ENCODE measurements at places on chromosomes 7 and 10. TPM values are rescaled to one million over a fixed set of nuclear protein-coding genes. Genes with fewer than 3 reads are reported as not detected.

Gene CLIP2
- 52.9 TPM for total RNA-seq

Gene FAM241B
- 0.37 TPM for total RNA-seq

- no peak for DNase-seq
Observed at GRCh38 chr10:88256886-88257285, 326.2 kb downstream of the RNLS start.

- DNase-seq = no peak
Observed at GRCh38 chr7:3245721-3246120, 55.3 kb upstream of the SDK1 start.

- no peak for DNase-seq
Observed at GRCh38 chr7:118281196-118281595, 56.7 kb downstream of the ANKRD7 start.

- peak; percentile 9 for DNase-seq
Observed at GRCh38 chr7:73451780-73452398, 18.3 kb downstream of the FZD9 start.

DNA sequence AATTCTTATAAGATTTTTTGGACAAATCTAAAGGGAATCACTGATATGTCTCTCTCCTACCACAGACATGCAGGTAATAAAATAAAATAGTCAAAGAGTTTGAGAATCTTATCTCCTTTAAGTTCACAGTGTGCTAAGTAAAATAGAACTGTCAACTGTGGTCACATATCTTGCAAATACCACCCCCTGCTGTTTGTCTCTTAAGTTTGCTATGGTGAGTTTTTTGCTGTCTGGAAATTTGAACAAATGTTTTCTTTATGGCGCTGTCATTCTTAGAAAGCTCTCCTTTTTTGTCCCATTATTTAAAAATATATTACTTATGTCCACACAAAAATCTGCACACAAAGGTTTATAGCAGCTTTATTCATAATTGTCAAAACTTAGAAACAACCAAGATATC is 19.6 kb downstream of the GIMAP5 start:
- no peak for DNase-seq

DNA sequence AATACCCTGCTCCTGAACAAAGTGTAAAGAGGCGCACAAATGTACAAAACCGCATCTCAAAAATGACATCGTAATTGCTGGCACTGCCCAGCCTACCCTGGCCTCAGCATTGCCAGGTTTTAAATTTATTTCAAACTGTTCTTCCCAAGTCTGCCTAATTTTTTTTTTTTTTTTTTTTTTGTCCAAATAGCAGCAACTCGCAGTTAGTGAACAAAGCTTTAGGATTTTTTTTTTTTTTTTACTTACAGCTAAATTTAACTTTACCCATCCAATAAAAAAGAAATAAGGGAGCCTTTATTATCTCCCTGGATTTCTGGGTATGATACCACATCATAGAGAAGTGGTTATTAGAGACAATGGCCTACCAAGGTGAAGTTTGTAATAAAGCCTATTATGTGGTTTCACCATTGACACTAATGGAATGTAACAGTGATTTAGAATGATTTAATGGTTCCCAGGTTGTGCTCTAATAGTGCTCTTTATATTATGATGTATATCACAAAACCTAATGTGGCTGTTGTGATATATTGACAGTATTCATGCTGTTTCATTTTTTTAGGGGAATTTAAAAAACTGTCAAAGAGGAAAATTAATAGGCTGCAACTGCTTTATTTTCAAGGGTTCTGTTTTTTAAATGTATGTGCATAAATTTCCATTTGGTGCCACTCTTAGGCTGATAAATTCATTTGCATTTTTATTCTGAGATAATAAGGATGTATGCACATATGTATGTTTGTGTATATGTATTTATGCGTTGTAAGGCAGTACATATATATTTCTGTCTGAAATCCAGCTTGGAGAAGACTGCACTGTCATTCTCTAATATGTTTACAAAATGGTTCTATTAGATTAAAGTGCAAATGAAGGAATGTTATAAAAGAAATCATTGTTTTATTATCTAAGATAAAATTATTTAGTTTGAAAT is 309.0 kb downstream of the TFEC start:
- DNase-seq = no peak

GRCh38 chr10:47060356-47060755 is 149.1 kb downstream of the PTPN20 start:
- DNase-seq = no peak

DNA sequence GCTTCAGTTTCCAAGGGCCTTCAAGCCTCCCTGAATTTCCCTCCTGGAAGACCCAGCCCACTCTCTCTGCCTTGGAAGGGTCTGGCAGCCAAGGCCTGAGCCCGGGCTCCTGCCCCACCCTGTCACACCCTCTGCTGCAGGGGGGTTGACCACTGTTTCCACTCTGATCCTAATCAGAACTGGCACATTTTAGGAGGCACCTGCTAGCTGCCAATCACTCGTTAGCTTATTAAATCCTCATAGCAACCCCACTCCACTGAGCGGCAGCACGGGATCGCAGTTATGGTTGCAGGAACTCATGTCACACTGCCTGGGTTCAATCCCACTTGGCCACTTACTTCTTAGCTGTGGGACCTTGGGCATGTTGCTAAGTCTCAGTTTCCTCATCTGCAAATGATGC is 12.9 kb downstream of the HSPB1 start:
- no peak for DNase-seq

- DNase-seq = no peak
Observed at GRCh38 chr10:17765602-17766001, 13.6 kb downstream of the TMEM236 start.

DNA sequence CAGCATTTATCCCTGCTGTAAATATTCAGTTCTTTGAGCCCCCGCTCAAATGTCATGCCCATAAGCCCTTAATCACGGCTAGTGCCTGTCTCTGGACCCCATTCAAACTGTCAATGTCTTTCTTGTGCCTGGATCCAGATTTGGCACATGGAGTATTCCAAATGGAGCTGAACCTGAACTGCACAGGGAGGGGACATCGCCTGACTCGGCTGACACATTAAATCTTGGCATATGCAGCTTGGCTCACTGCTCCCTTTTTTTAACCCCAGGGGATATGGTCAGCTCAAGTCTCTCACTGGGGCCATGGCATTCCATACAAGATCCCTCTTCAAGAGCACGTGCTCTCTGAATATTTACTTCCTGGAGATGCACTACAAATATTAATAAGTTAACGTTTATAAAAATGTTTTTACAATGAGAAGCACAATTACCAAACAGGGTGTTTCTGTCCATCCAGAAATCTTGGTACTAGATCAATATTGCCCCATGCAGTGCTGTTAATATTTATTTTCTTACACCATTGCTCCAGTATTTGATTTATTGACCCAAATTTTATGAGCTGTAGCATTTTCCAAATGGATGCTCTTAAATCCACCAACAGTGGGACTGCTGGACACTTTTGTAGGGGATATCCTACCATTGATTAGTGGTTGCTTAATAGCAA is 57.4 kb downstream of the FGFR2 start:
- no peak for DNase-seq

DNA sequence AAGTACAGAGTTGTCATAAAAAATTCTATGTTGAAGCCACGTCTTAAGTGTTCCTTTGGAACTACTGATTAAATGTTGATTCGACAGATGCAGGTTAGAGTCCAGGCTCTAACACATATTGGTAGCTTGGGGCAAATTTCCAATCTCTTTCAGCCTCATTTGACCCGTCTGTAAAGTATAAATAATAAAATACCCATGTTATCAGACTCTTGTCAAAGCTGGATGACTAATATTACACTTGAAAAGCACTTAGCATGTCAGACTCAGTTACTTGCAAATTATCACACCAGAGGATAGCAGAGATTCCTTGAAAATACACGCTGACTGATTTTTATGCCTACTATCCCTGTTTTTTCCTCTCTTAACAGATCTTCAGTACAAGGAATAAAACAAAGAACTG is 18.1 kb upstream of the MACC1 start:
- DNase-seq = no peak

DNA sequence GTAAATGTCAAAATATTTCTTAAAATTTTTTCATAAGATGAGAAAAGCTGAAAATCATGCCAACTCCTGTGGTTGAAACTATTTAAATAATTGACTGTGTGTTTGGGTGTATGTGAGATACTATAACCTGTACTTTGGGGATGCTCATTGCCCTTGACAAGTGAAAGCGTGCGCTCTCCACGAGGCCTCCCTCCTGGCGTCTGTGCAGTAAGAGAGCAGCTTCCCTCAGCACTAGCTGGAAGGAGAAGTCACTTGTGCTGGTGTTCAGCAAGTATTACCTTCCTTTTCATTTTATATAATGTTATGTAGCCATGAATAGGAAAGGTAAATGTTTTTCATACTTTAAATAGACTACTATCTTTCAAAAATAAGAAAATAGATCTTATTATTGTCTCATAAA is 118.9 kb downstream of the ZEB1 start:
- no peak for DNase-seq

DNA sequence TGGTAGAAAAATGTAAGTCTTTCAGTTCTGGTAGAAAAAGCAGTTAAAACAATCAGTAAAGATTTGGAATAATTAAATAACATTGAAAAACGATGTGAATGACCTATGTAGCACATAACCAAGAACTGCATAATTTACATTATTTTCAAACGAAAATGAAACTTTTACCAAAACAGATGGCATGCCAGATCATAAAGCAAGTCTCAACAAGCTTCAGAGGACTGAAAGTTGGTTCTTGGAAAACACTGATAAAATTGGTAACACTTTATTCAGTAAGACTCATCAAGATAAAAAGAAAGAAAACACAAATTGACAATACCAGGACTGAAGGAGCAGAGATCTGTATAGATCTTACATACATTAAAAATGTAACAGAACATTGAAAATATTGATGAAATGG is 92.8 kb downstream of the VIPR2 start:
- no peak for DNase-seq

- peak; percentile 16 for DNase-seq
Observed at GRCh38 chr7:156475179-156475578, 165.4 kb upstream of the RNF32 start.

GRCh38 chr10:96133135-96133534 is 3.0 kb downstream of the ZNF518A start:
- DNase-seq = no peak

DNA sequence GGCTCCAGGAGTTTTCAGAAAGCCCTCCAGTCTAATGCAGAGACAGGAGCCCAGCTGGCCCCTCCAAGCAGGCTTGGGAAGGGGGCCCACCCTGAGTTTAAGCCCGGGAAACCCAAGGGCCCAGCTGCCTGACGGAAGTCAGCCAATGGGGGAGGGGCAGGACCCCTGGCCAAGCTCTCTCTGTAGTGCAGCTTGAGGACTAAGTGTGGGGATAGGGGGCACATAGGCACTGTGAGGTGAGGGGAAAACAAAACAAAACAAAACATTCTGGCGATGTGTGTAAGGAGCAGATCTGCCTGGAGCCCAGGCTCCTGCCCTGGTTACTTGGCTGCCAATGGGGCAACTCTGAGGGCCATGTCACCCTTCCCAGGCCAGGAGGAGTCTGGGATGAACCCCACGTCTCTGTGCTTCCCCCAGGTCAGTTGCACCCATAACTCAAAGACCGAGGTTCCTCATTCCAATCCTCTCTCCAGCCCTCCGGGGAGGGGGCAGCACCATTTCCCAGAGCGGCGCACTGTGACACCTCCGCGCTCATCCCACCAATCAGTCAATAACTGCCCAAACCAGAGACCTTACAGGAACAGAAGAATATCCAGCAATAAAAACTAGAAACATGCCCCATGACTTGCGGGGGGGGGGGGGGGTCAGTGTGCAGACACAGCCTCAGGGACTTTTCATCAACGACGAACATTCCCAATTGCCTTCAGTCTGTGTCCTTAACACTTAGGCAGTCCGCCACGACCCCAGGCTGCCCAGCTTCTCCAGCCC is 1.7 kb downstream of the CXCL12 start:
- no peak for DNase-seq

GRCh38 chr7:143380646-143381426 is at the start of gene ZYX:
ZYX (plus strand) TSS chr7:143381345; CDS start chr7:143381572, 227 bp downstream.
- peak; percentile 39 for DNase-seq

DNA sequence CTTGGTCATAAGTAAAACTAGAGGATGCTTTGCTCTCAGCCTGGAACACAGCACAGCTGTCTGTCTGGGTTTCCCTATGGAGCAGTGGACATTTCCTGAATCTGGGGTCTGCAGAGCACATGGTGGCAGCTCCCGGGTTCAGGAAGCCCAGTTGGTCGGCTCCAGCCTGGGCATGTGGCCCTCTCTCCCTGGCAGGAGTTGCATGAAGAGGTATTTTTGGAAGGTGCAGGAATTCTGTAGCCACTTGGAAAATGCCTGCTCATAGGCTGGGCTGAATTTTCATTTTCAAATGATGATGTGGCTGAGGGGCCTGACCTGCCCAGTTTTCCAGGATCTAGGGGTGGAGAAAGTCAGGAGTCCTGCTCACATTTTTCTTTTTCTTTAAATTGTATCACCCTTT is 6.7 kb upstream of the TPST1 start:
- DNase-seq = no peak

DNA sequence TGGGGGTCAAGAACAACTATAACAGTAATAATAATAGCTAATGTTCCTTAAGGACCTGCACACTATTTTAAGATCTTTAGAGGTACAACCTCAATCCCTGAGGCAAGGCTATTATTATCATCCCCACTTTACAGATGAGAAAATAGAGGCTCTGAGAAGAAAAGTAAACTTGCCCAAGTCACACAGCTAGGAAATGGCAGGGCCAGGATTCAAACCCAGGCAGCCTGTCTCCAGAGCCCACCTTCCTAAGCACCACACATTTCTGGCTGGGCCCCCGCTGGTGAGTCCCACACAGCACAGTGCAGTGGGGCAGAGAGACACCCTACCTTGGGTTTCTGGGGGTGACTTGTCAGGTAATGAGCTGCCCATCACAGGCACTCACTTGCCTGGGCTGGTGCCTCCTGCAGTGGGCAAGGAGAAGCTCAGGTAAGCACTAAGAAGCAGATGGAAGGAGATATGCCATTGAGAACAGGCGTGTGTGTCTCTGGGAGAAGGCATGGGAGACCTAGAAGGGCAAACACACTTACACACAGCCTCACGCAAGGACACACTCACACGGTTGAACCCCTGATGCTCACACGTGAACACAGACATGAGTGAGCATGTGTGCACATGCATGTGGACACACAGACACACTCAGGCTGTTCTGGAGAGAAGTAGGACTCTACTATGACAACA is 104.4 kb upstream of the ZMIZ1 start:
- DNase-seq = no peak

GRCh38 chr7:150788474-150789269 is 11.5 kb downstream of the TMEM176B start:
- no peak for DNase-seq

GRCh38 chr7:30249986-30250774 is 34.2 kb upstream of the ZNRF2 start:
- no peak for DNase-seq
